ENCODE measurements at places on chromosomes 16 and 17.

DNA sequence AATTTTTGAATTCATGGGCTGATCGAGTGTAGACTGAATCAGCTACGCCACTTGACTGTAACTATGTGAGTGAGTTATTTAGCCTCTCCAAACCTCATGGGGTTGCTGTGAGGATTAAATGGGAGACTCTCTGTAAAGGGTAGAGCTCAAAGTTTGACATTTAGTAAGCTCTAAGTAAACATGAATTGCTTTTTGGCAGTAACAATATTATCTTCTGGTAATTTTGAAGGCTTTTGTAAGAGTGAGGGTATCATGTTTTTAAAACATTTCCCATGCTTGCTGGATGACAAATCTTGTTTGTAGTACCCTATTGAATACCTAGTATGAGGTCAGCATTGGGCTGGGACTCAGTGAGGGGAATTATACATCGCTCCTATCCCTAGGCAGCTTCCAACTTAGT, 35.3 kb downstream of the MRTFB start:
- DNase-seq: no peak

GRCh38 chr16:75120253-75120652, 3.7 kb upstream of the LDHD start:
- no peak for DNase-seq

DNA sequence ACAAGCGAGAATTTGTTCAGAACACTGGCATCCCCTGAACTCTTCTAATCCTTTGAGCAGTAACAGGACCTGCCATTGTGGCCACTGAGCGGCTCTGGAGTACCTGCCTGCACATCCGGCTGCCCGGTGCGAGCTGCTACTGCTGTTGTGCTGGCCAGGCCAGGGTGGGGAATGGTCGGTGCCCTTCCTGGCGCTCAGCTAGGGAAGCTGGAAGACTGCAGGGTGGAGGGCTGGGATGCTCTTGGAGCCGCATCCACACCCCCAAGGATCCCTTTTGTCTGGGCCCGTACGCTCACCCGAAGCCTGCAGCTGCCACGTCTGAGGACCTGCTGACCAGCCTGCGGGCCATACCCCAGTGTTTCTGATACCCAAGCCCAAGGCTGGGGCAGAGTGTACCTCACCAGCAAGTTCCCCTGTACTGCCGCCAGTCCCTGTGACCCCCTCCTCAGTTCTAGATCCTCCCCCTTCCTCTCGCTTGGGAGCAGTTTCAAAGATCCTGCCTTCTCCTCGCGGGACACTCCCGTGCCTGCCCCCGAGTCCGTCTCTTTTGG, 49.7 kb downstream of the PGS1 start:
- DNase-seq: no peak

DNA sequence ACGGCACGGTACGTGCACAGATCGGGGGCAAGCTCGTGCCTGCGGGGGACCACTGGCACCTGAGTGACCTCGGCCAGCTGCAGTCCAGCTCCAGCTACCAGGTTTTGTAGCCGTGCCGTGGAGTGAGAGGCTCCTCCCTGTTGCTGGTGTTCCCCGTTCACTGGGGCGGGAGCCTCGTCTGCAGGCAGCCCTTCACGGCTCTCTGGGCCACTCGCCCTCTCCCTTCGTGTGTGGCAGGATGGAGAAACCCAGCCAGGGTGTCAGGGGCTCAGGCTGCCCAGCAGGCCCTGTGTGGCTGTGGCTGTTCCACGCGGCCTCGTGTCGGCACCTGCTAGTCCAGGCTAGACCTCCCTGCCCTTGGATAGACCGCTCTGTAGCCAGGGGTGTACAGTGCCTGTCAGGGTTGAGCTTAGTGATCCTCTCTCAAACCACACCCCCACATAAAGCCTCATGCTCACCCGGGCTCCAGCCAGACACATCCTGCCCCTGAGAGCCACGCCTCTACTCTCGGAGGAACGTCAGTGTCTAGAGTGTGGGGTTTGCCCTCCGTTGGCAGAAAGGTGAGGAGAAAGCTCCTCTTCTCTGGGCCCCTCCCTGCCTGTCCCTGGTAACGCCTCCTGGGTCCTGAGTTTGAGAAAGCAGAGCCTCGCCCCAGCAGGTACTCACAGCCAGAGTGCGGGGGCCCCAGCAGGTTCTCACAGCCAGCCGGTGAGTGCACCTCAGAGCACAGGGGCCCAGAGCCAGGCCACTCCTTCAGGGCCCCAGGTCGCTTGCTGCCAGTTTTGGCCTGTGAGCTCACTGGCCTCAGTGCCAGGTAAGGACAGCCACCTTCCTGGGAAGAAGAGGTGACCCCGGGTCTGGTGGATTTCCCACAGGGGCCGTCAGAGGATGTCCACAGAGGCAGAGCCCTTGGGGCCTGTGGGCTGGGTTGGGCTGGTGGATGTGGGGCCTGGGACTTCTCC, 27.7 kb downstream of the NME3 start:
- DNase-seq: no peak

GRCh38 chr16:14050291-14051027, 20.7 kb upstream of the MRTFB start:
- no peak for DNase-seq

- DNase-seq: no peak
These were observed 277.9 kb upstream of the MON1B start for GRCh38 chr16:76913046-76913445.

- DNase-seq: no peak
These were observed 14.9 kb upstream of the C16orf54 start for GRCh38 chr16:29760567-29761279.

DNA sequence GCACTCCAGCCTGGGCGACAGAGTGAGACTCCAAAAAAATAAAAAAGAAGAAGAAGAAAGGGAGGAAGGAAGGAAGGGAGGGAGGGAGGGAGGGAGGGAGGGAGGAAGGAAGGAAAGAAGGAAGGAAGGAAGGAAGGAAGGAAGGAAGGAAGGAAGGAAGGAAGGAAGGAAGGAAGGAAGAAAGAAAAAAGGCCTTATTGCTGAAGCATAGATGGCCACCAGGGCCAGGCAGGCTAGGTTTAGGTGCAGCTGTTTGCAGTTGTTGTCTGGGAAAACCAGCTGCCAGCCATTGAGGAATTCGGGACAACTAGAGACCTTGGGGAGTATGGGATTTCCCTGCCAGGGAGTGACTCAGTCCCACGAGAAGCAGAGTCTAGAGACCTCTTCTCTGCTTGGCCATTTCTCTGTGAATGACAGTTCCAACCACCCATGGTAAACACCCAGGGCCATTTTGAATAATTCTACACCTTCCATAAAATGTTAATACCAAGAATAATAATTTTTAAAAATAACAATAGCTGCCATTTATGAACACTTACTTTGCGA, 31.0 kb downstream of the SCNN1B start:
- no peak for DNase-seq

- no peak for DNase-seq
These were observed 10.0 kb upstream of the MPRIP start for GRCh38 chr17:17032131-17032692.

DNA sequence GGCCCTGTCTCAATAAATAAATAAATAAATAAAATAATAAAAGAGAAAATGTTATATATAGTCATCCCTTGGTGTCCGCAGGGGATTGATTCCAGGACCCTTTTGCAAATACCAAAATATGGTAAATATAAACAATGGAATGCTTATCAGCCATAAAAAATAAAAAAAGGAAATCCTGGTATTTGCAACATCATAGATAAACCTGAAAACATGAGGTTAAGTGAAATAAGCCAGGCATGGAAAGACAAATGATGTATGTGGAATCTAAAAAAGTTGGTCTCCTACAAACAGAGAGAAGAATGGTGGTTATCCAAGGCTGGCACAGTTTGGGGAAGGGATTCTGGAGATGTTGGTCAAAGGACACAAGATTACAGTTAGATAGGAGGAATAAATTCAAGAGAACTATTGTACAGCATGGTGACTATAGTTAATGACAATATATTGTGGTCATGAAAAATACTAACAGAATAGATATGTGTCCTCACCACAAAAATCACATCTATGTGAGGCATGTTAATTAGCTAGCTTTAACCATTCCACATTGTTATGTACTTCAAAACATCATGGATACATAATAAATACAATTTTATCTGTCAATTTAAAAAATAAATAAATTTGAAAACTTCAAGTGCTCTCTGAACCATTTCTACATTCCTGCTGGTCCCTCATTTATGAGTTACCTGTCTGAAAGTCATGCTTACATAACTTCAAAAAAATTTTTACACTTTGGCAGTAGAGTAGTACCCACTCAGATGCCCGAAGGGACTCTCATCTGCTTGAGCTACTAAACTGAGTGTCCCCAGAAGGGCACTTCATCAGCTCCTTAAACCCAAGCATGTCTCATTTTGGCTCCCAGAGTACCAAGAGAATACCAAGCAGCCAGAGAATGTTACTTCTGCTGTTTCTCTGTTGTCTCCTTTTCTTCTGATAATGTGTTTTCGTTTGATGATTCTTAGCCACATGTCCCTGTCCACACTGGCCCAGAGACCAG, 26.6 kb downstream of the N4BP1 start:
- DNase-seq: no peak

GRCh38 chr17:21095735-21096134, 31.0 kb upstream of the DHRS7B start:
- no peak for DNase-seq

GRCh38 chr16:68756239-68756915, 19.3 kb downstream of the CDH1 start:
- no peak for DNase-seq

GRCh38 chr16:75219838-75220237, 1.1 kb downstream of the CTRB1 start:
- DNase-seq: no peak

DNA sequence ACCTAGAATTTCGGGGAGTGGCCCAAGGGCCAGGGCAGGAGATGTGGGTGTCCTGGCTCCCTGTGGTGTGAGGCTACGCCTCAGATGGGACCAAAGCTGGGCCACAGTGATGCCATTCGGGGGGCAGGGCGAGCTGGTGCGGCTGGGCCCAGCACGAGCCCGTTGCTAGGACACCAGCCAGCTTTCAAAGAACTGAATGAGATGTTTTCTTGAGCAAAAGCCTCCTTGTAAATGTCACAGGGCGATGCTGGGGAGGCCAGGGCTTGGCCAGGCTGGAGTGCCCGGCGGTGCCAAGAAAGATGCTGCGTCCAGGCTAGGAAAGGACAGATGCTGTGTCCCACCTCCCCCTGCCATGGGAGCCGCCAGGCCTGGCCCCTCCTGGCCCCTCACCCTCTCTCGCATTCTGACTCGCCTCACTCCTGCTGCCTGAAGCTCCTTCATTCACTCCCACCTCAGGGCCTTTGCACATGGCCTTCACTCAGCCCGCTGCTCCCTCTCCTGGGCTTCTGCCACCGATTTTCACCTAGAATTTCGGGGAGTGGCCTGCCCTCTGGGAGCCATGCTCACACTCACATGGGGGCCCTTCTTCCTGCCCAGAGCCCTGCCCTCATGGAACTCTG, 39.1 kb downstream of the CPNE2 start:
- no peak for DNase-seq

GRCh38 chr17:81481073-81481799, 31.4 kb downstream of the ACTG1 start:
- no peak for DNase-seq

DNA sequence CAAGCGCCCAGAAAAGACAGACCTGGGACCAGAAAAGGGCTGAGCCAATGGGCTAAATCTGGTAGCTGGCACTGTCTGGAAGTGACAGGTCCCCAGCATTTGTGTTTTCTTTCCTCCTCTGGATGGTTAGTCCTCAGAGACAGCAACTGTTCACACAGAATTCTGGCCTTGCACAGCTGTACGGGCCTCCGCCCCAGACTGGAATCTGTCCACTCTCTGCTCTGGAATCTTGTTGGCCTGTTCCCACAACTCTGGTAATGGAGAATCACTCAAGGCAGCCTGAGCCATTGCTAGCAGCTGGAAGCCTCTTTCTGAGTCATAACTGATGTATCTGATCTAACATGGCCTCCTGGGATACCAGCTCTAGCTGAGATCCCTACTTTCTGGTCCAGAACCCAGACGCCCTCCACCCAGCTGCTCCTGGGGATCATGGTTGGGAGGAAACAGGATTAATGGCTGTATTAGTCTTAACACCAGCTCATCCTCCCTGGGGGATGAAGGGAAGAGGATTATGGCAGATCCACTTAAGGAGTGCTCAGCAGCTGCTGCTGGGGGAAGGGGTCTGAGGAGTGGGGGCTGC, 9.1 kb downstream of the ZNF668 start:
- no peak for DNase-seq

GRCh38 chr16:89038811-89039735, 54.6 kb upstream of the ACSF3 start:
- no peak for DNase-seq

GRCh38 chr17:29563816-29564215, 3.0 kb downstream of the ABHD15 start:
- DNase-seq: peak; percentile 33

- DNase-seq: no peak
These were observed 1.4 kb downstream of the CMTM2 start for GRCh38 chr16:66580605-66581209.

DNA sequence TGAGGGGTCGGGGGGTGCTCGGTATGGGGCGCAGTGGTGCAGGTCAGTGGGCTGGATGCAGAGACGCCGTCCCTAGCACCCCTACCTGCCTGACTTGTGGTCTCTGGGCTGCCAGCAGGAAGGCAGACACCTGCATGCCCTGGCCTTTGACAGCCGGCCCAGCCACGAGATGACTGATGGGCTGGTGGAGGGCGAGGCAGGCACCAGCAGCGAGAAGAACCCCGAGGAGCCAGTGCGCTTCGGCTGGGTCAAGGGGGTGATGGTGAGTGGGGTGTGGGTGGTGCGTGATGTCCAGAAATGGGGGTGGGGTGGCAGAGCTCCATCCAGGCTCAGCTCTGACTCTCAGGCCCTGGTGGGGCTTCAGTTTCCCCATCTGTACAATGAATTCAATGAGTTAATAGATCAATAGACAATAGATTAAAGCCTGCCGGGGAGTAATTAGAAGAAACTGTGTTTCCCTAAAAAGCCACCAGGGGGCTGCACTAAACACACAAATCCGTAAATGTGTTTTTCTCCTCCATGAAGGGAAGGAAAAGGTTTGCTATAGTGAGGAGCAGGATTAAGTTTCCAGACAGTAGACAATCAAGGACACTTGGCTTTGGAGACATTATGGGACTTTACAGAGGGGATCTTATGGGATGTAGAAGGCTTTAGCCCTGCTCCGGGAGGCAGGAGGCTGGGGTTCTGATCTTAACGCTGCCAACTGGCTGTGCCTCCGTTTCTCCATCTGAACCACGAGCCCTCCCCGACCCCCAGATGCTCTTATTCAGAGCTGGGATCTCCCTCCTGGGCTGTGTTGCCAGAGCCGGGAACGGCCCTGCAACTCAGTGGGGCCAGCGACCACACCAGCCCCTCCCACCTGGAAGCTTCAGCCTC, 2.2 kb downstream of the SLC12A3 start:
- DNase-seq: peak; percentile 48

Data from effector memory CD8-positive, alpha-beta T cell (primary cell).